ENCODE measurements at places on chromosomes 16 and 17.
A peak's percentile ranks its signal among the peaks of the same experiment; 100 is the strongest.

DNA sequence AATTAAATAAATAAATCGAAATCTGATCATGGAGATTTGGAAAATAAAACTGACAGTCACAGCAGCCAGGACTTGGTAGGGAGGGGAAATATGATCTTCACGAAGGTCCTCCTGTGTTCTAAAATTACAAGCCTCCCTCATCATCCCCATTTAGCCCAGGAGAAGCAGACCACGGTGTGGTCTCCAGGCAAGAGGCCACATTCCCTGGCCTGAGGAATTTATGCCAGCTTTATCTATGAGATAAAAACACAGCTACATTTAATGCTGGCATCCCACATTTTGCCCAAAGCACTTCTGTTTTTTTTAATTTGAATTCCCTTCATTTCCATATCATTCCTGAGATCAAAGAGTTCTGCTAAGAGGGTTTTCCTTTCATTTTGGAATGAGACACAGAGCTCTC is 43.2 kb downstream of the ABCC12 start:
- no peak for DNase-seq

- DNase-seq, result no peak
Measured at GRCh38 chr17:1752425-1753262, 9.2 kb upstream of the SERPINF1 start.

DNA sequence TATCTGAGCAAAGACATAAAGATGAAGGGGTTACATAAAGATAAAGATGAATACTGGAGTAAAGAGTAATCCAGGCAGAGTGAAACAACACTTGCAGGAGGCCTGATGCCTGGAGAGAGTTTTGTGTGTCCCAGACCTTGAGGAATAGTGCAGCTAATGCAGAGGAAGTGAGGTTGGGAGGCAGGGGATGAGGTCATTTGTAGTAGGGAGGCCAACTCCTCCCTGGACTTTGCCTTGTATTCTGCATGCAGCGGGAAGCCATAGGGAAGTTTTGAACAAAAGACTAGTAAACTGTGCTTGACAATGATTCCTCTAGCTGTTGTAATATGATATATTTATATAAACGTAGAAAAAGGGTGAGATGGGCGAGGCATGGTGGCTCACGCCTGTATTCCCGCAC is 356.6 kb downstream of the KCNJ2 start:
- DNase-seq, result no peak

DNA sequence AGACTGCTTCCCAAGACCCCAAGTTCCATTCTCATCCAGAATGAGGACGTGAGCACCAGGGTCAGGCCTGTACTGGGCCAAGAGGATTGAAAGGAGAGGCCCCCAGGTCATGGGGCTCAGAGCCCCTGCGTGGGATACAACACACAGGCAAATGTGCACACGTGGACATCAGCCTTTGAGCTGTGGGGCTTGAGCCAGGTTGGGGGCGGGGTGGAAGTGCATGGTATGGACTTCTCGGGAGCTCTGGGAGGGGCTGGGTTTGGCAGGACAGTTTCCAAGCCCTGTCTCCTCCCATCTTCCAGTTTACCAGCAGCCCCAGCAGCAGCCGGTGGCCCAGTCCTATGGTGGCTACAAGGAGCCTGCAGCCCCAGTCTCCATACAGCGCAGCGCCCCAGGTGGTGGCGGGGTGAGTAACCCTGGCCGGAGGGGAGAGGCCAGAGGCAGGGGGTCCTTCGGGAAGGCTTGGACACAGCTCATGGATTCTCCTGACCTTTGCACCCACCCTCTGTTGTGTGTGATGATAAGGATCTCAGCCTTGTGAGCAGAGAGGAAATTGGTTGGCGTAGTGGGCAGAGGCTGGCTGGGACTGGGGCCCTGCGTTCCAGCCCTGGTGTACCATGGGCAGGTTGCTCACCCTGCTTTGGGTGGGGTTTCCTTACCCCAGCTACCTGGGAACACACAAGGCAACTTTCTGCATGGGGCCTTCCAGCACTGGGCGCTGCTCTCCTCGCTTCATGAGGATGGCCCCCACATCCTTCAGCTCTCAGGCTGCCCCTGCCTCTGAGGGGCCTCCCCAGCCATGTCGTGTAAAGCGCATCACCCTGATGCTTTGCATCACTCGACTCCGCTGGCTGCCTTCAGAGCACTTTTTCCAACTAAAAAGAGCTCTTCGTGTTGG is 10.4 kb upstream of the LASP1NB start:
- peak; percentile 58 for DNase-seq

DNA sequence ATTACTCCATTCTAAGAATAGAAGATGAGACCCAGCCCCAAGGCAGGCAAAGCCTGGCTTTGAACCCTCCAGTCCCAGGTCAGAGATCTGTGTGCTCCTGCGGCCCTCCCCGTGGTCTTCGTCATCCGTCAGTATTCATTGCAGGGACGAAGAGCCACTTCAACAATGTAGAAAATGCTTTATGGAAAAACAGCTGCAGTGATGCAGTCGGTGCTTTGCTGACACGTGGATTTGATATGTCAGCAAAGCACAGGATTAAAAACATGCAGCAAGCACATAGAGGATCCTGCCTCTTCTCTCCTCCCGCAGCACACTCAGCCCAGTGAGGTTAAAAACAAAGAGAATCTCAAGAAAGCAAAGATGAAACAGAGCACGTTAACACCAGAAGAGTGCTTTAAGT is 117.1 kb upstream of the AXIN2 start:
- DNase-seq, result no peak

GRCh38 chr16:69935278-69935711 is 15.8 kb upstream of the CLEC18A start:
- DNase-seq, result no peak

DNA sequence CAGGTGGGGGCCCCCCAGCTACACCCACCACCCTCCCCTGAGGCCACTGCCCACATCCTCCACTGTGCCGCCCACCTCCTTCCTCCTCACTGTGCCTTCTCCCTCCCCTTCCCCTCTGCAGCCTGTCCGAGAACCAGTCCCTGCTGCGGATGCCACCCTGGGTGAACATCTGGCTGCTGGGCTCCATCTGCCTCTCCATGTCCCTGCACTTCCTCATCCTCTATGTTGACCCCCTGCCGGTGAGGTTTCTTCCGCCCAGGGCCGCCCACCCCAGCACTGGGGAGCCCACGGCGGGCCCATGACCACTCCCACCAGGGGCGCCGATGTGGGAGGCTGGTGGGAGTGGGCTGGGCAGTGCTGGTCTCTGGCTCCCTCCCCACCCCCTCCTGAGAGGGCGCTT is 22.1 kb downstream of the RABEP2 start:
- no peak for DNase-seq

GRCh38 chr17:82399601-82400101 is 18.5 kb upstream of the HEXD start:
- no peak for DNase-seq

DNA sequence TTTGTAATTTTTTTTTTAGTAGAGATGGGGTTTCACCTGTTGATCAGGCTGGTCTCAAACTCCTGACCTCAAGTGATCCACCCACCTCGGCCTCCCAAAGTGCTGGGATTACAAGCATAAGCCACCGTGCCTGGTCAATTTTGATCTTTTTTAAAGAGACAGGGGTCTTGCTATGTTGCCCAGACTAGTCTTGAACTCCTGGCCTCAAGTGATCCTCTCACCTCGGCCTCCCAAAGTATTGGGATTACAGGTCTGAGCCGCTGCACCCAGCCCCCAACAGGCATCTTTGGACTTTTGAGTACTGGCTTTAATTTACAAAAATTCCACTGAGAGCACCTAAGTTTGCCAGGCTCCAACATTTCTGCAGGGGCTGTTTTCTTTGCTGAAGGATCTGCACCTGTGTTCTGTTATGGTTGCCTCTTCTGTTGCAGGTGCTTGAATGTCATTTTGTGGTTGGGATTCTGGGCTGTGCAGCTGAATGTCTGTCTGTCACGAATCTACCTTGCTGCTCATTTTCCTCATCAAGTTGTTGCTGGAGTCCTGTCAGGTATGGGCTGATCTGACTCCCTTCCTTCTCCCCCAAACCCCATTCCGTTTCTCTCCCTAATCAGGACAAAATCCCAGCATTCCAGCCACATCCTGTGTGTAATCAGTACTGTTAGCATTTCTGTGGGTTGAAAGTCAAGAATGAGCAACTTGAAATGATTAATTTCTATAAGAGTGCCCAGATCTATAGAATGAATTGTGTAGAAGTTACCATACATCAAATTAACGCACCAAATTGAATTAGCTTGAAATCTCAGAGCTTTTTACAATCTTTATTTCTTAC is 8.5 kb downstream of the G6PC1 start:
- DNase-seq, result no peak

GRCh38 chr17:27862840-27863239 is 30.3 kb downstream of the LYRM9 start:
- DNase-seq, result no peak

DNA sequence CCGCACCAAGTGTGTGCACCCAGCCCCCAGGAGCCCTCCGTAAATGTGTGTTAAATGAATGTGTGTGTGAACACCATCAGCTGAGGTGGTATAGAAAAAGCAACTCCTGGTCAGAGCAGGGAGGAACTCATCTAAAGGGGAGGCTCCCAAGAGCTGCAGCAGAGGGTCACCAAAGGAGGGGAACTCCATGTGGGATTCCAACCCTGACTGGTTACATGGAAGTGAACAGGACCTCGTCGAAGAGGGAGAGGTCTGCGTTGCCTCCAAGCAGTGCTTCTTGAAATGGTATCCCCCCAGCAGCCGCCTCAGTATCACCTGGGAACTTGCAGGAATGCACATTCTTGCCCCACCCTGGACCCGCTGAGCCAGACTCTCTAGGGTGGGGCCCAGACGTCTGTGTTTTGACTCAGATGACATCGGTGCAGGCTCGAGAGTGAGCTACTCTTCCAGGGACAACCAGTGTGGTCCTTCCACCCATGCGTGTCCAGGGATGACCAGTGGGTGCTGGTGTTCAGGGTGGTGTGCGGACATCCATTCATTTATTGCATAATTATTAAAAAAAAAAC is 30.8 kb downstream of the ADCY9 start:
- DNase-seq, result no peak

DNA sequence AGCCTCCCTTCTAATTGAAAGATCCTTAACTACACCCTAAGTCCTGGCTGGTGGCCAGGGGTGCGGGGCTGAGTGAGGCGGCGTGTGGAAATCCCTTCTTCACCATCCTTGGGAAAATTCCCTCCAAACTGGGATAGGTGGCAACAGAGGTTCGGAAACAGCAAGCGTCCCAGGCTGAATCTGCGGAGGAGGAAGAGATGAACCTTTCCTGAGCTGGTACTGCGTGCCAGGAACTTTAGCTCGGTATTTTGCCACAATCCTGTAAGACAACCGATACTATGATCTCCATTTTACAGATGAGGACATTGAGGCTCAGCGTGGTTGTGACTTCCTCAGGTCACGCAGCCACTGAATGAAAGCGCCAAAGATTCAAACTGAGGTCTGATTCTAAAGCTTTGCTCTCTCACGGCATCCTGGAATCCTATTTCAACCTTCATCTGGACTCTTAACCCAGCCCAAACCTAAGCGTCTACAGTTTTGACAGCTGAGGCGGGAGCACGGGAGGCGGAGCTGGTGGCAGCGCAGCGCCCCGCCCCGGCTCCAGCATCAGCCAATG is 583 bp upstream of the CYLD start:
- no peak for DNase-seq

DNA sequence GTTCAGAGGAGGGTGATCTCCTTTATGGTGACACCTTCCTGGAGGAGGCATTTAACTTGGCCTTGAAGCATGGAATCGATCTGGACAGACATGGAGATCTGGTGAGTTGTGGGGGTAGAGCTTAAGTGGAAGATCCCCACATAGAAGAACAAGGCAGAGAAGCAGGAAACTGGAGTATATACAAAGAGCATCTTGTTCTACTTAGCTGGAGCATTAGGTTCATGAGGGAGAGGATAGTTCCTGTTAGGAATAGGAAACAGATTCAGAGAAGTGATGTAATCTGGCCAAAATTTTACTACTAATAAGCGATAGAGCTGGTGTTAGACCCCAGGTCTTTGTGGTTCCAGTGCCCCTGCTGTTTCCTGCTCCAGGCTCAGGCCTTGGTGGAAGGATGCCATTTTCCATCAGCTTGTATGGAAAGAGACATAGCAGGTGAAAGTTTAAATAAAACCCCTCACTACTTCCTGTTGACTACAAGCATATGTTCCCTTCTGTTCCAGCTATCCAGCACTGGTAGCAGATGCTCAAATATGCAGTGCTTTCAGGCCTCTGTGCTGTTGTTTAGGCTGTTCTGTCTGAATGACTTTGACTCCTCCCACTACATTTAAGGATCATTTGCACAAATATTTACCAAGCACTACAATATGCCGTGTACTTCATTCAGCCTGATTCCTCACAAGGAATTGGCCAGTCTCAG is 9.4 kb downstream of the RPAIN start:
- DNase-seq, result no peak

DNA sequence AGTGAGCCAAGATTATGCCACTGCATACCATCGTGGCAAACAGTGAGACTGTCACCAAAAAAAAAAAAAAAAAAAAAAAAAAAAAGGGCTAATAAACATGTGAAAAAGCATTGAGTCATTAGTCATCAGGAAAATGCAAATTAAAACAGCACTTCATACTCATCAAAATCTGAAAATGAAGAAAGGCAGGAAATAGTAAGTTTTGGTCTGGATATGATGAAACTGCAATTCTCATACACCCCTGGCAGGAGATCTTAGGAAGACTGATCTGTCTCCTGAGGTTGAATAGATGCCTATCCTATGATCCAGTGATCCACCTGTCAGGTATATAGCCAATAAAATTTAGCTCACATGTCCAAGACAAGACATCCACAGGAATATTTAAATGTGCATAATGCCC is 212.7 kb downstream of the CPPED1 start:
- no peak for DNase-seq

GRCh38 chr16:354291-354881 is 1.9 kb upstream of the AXIN1 start:
- no peak for DNase-seq

GRCh38 chr16:83951544-83951943 is 1.5 kb upstream of the OSGIN1 start:
- no peak for DNase-seq

- no peak for DNase-seq
Measured at GRCh38 chr16:48462106-48462740, 77.0 kb upstream of the SIAH1 start.

- DNase-seq, result no peak
Measured at GRCh38 chr17:61627125-61627524, 36.1 kb upstream of the NACA2 start.

- no peak for DNase-seq
Measured at GRCh38 chr16:21028728-21029127, 121.9 kb downstream of the DNAH3 start.

DNA sequence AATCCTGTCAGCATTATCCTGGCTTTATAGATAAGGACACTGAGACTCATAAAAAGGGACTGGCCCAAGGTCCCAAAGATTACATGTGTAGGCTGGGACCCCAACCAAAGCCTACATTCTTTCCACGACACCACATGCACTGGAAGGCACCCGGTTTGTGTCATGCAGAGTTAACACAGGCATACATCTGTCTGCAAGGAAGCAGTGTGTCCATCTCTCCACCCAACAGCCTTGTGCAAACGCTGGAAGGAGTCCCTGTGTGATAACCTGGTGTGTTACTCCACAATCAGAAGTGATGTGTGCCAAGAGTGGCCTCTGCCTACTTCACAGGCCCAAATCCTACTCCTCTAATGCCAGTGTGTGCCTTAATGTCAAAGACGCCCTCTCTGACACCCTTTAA is 139.8 kb downstream of the PARN start:
- no peak for DNase-seq

All from ecto neural progenitor cell (in vitro differentiated cells).